Activated CD4-positive, alpha-beta T cell treated with anti-CD3 and anti-CD28 coated beads, Interleukin-2, amount 10 ng/mL, durations not matched to agents 7 days and 5 days (primary cell): ENCODE measurements at places on chromosomes 6 and 20. TPM values are rescaled to one million over a fixed set of nuclear protein-coding genes. Genes with fewer than 3 reads are reported as not detected.
A peak's percentile ranks its signal among the peaks of the same experiment; 100 is the strongest.

TBXT gene
- not detected for total RNA-seq

- H3K4me3 ChIP-seq = no peak overlapping the region
- peak overlapping the region; percentile 95 for H3K27ac ChIP-seq
- no peak for DNase-seq
- H3K36me3 ChIP-seq = peaks cover 26% of the 10 kb centered on the region
- no peaks in the 10 kb centered on the region for H3K27me3 ChIP-seq
- H3K4me1 ChIP-seq = peaks cover 56% of the 10 kb centered on the region
Observed at GRCh38 chr6:17700421-17701416, 6.0 kb downstream of the NUP153 start.

GRCh38 chr6:45563844-45564243 is 186.1 kb upstream of the SUPT3H start:
- peaks cover 13% of the 10 kb centered on the region for H3K36me3 ChIP-seq
- no peak for DNase-seq
- H3K27me3 ChIP-seq = peaks cover 4% of the 10 kb centered on the region
- H3K4me3 ChIP-seq = no peak overlapping the region

- H3K4me3 ChIP-seq = peak overlapping the region; percentile 94
- H3K27me3 ChIP-seq = peaks cover 16% of the 10 kb centered on the region
- H3K36me3 ChIP-seq = peaks cover 11% of the 10 kb centered on the region
- DNase-seq = peak; percentile 7
- H3K4me1 ChIP-seq = peaks cover 53% of the 10 kb centered on the region
Observed at GRCh38 chr6:53544217-53544469, 758 bp downstream of the GCLC start.

DNA sequence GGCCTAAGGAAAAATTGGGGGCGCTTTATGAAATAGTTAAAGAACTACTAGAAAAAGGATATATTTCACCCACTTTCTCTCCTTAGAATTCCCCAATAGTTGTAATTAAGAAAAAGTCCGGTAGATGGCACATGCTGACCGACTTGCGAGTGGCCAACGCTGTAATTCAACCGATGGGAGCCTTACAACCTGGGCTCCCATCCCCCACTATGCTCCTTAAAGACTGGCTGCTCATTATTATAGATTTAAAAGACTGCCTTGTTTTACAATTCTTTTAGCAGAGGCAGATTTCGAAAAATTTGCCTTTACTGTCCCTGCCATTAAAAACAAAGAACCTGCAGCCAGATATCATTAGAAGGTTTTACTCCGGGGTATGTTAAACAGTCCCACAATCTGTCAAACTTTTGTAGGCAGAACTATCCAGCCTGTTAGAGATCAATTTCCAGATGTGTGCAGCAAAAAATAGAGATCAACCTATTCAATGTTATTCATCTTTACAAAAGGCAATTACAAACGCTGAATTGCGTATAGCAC is 58.5 kb upstream of the PRSS16 start:
- H3K27ac ChIP-seq = peak overlapping the region; percentile 77
- peak overlapping the region; percentile 83 for H3K4me3 ChIP-seq
- no peaks in the 10 kb centered on the region for H3K27me3 ChIP-seq

ZBTB24 gene
- total RNA-seq = 17.6 TPM

DNA sequence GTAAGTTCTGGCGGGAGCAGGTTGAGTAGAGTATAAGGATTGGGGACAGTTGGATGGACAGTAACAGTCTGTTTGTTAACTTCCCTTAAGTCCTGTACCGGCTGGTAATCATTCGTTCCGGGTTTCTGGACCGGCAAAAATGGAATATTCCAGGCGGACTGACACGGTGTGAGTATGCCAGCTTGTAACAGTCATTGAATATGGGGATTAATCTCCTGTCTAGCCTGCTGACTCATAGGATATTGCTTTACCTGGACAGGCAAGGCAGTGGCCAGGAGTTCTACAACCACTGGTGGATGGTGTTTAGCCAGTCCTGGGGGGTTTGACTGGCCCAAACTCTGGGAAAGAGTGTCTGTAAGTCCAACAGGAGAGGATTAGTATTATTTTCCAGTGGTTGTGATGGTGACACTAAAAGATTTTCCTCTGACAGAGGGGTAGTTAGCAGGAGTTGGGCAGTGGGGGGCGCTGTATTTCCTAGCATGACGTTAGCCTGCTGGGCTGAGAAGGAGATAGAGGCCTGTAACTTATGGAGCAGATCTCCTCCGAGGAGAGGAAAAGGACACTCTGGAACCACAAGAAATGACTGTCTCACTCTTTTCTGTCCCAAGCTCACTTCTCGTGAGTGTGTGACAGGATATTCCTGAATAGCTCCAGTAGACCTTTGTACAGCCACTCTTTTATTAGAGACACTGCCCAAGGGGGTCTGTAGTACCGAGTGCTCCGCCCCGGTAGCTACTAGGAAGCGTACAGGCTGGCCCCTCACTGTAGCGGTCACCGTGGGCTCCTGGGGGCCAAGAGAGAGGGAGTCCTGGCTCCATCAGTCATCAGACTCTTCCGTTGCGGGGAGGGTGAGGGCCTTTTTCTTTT is 152.2 kb downstream of the TRIM27 start:
- no peak overlapping the region for H3K4me3 ChIP-seq
- no peak for DNase-seq
- H3K27me3 ChIP-seq = peaks cover 91% of the 10 kb centered on the region
- peaks cover 5% of the 10 kb centered on the region for H3K4me1 ChIP-seq

VIP gene
- not detected for total RNA-seq

- peak overlapping the region; percentile 73 for H3K27ac ChIP-seq
- DNase-seq = no peak
- no peaks in the 10 kb centered on the region for H3K27me3 ChIP-seq
- H3K4me3 ChIP-seq = no peak overlapping the region
Observed at GRCh38 chr20:34541264-34541901, 17.1 kb upstream of the MAP1LC3A start.

TGM3 gene
- total RNA-seq = not detected

STMND1 gene
- not detected for total RNA-seq

DNA sequence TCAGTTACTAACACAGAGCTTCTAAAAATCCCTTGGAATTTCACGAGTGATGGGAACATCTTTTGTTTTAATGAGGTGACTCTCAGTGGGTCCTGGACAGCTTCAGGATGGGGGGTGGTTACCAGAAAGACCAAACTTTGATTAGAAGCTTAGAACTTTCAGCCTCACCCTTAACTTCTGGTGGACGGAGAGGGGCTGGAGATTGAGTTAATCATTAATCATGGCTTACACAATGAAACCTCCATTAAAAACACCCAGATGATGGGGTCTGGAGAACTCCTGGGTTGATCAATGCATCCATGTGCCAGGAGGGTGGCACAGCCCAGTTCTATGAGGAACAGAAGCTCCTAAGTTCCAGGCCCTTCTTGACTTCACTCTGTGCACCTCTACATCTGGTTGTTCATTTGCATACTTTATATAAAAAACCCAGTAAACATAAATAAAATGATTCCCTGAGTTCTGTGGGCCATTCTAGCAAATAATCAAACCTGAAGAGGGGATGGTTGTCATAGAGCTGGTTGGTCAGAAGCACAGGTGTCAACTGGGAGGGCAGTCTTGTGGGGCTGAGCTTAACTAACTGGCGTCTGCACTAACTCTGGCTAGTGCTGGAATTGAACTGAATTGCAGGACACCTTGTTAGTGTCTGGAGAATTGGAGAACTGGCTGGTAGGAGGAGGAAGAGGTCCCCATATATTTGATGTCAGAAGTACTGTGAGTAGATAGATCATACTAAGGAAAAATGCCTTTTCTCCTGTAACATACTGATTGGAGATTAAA is 10.3 kb downstream of the RMND1 start:
- no peaks in the 10 kb centered on the region for H3K27me3 ChIP-seq
- peaks cover 25% of the 10 kb centered on the region for H3K4me1 ChIP-seq
- no peak for DNase-seq

HLA-DOB gene
- total RNA-seq = 2.4 TPM

DNA sequence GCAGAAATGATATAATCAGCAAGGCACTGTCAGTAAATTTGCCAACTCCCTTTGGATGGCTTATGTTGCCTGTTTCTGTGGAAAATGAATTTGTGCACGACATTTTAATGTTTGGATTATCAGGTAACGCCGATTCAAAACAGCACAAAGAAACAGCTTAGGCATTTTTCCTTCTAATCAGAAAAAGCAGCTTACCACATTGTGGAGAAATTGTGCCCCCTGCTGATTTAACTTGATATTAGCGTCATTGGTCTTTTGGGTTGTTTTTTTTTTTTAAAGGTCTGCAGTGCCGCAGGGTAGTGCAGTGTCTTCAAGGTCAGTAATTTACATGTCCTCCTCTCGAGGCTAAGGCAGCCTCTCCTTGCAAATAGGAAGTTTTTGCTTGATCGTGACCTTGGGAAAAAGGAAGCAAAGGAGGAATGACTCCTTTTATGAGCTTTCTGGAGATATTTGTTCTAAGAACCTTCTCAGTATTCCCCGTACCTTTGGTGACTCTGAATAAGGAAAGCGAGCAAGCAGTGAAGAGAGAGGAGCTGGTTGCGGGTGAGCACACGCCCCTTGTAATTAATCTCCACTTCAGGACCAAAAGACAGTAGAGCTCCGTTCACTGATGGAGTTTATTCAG is 79.1 kb downstream of the ELOVL4 start:
- H3K4me3 ChIP-seq = no peak overlapping the region
- peak; percentile 62 for DNase-seq
- H3K27me3 ChIP-seq = peaks cover 8% of the 10 kb centered on the region
- no peak overlapping the region for H3K27ac ChIP-seq
- no peaks in the 10 kb centered on the region for H3K36me3 ChIP-seq
- H3K4me1 ChIP-seq = peaks cover 11% of the 10 kb centered on the region

DNA sequence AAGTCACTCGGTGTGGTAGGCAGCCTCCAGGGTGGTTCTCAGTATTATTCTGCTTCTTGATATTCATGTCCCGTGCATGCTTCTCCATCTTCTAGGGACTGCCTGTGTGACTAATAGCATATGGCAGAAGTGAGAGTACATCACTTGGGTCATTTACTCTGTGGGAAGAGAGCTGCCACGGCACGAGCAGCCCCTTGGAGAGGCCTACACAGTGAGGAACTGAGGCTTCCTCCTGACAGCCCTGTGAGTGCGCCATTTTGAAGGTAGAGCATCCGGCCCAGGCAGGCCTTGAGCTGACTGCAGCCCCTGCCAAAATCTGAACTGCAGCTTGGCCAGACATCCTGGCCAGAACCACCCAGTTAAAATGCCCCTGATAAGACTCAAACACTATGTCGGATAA is 17.3 kb upstream of the MCUR1 start:
- H3K36me3 ChIP-seq = no peaks in the 10 kb centered on the region
- peaks cover 11% of the 10 kb centered on the region for H3K27me3 ChIP-seq
- no peak overlapping the region for H3K4me3 ChIP-seq
- DNase-seq = no peak
- H3K4me1 ChIP-seq = peaks cover 1% of the 10 kb centered on the region

PROCR gene
- total RNA-seq = 0.35 TPM

DNA sequence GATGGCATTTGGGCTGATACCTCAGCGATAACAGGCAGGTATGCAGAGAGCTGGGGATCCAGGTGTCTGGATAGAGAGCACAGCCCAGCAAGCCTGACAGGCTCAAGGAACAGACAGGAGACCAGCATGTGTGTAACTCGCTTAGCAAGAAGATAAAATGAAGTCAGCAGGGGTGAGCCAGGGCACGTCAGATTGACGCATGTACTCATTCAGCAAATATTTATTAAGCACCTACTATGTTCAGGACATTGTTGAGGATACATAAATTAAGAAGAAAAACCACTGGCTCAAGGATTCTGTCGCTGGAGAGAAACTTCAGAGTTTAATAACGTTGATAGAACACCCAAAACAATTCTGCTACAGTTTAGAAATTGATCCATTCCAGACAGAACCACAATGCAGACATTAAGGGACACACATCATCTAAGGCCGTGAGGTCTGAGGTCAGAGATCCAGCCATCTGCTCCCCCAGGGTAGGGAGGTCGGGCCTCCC is 1.0 kb upstream of the DUSP22 start:
- peak overlapping the region; percentile 90 for H3K27ac ChIP-seq
- H3K27me3 ChIP-seq = no peaks in the 10 kb centered on the region
- H3K4me3 ChIP-seq = peak overlapping the region; percentile 78
- H3K36me3 ChIP-seq = peaks cover 7% of the 10 kb centered on the region
- peak; percentile 16 for DNase-seq
- H3K4me1 ChIP-seq = peaks cover 53% of the 10 kb centered on the region

HLA-DPA1 gene
- 29.6 TPM for total RNA-seq

DNA sequence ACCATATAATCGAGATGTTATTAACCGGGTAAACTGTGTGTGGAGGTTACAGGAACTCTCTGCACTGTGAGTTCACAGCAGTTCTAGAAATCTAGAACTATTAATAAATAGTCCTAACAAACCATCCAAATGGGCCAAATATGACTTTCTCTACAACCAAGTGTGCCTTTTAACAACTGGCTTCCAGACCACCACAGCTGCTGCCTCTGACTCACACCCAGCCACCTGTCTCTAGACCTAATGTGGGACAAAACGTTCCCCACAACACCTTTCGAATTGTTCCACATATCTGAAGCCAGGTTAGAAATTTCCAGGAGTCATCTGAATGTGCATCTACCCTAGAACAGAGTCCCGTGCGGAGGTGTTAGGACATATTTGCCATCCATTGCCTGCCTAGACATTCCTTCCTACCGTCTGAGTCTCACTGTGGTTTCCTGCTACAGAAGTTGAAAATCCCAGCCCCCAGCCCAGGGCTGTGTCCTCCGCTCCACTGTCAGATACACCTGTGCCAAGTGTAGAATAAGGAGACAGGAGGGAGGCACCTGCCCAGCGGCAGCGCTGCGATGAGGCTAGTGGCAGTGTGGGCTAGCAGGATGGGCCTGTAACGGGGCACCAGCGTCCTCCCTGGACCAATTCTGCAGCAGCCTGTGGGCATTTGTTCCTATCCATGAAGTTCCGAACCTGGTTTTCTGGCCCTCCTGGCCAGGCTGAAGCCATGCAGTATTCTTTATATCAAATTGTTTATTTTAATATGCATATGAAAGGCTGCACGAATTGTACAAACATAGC is 28.5 kb upstream of the MAP3K4 start:
- no peaks in the 10 kb centered on the region for H3K4me1 ChIP-seq
- no peaks in the 10 kb centered on the region for H3K36me3 ChIP-seq
- DNase-seq = no peak
- H3K4me3 ChIP-seq = no peak overlapping the region
- no peak overlapping the region for H3K27ac ChIP-seq
- H3K27me3 ChIP-seq = peaks cover 9% of the 10 kb centered on the region

- no peaks in the 10 kb centered on the region for H3K4me1 ChIP-seq
- H3K36me3 ChIP-seq = no peaks in the 10 kb centered on the region
- no peak overlapping the region for H3K27ac ChIP-seq
- H3K4me3 ChIP-seq = no peak overlapping the region
Observed at GRCh38 chr6:129510950-129511349, 199.0 kb downstream of the ARHGAP18 start.

DNA sequence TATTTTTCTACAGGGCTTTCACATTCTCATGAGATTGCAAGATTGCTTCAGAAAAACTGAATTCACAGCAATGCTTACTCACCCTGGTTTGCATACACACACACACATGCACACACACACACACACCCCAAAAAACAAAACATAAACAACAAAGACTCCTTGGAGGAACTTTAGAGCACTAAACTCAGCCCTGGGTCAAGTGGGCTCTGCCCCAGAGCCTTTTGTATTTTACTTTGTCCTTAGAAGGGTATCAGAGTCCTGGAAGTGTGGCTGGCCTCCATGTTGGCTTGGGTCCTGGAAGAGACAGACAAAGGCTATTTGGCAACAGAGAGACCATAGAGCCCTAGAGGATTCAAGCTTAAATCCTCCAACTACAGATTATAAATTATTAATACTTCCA is 8.0 kb upstream of the CST9 start:
- H3K27ac ChIP-seq = no peak overlapping the region
- no peak overlapping the region for H3K4me3 ChIP-seq
- DNase-seq = no peak
- H3K36me3 ChIP-seq = no peaks in the 10 kb centered on the region
- peaks cover 17% of the 10 kb centered on the region for H3K27me3 ChIP-seq
- H3K4me1 ChIP-seq = no peaks in the 10 kb centered on the region

SUMO4 gene
- total RNA-seq = 7.9 TPM

FBXO5 gene
- 80.7 TPM for total RNA-seq
